ENCODE measurements at places on chromosomes 12 and 14. TPM values are rescaled to one million over a fixed set of nuclear protein-coding genes. Genes with fewer than 3 reads are reported as not detected.

ESYT1 gene
- polyA plus RNA-seq = 140 TPM

PIWIL1 gene
- polyA plus RNA-seq = 0.13 TPM

TOGARAM1 gene
- 4.9 TPM for polyA plus RNA-seq

TRIM9 gene
- 0.04 TPM for polyA plus RNA-seq

NFE2 gene
- polyA plus RNA-seq = 0.09 TPM

SIX6 gene
- not detected for polyA plus RNA-seq

C12orf54 gene
- polyA plus RNA-seq = 3.3 TPM

SMIM41 gene
- polyA plus RNA-seq = not detected

Data from keratinocyte (primary cell).